Right lobe of liver (tissue), 6 donors: ENCODE measurements at places on chromosomes 11 and 22. TPM values are rescaled to one million over a fixed set of nuclear protein-coding genes. Genes with fewer than 3 reads are reported as not detected.

- peak; percentile 60 for DNase-seq
- peaks cover 6% of the 10 kb centered on the region for H3K4me1 ChIP-seq
- H3K4me3 ChIP-seq: no peak overlapping the region
- no peaks in the 10 kb centered on the region for H3K36me3 ChIP-seq
These were observed 5.0 kb downstream of the TP53I11 start for GRCh38 chr11:44945666-44946065.

GRCh38 chr22:33112580-33112979, 54.4 kb upstream of the SYN3 start:
- no peak overlapping the region for H3K4me3 ChIP-seq
- no peak overlapping the region for H3K27ac ChIP-seq
- no peaks in the 10 kb centered on the region for H3K27me3 ChIP-seq
- H3K36me3 ChIP-seq: no peaks in the 10 kb centered on the region
- DNase-seq: no peak
- H3K4me1 ChIP-seq: no peaks in the 10 kb centered on the region

- no peak overlapping the region for H3K4me3 ChIP-seq
- H3K27ac ChIP-seq: no peak overlapping the region
- no peaks in the 10 kb centered on the region for H3K27me3 ChIP-seq
- H3K36me3 ChIP-seq: no peaks in the 10 kb centered on the region
These were observed 17.0 kb downstream of the MOGAT2 start for GRCh38 chr11:75734491-75735180.

POU2AF1 gene
- 2.0 TPM for total RNA-seq

DNA sequence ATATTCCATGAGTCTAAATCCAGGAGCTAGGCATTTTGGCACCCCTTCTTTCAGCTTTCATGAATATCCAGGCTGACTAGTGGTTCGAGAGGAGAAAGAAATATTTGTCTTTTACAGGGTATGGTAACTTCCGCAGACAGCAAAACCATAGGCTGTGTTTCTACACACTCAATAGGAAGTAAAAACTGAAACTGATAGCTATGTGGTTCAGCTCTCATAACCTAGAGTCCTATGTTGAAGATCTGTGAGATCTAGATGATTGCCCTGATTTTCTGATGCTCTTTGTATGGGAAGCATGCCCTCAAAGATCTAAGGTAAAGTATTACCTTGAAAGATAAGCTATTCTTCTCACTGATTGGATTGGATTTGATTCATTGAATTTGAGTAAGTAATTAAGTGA, 118.3 kb downstream of the CD44 start:
- no peaks in the 10 kb centered on the region for H3K36me3 ChIP-seq
- no peaks in the 10 kb centered on the region for H3K27me3 ChIP-seq
- DNase-seq: no peak
- H3K4me1 ChIP-seq: no peaks in the 10 kb centered on the region
- no peak overlapping the region for H3K27ac ChIP-seq

INS gene
- not detected for total RNA-seq

TEX54 gene
- not detected for total RNA-seq

DNA sequence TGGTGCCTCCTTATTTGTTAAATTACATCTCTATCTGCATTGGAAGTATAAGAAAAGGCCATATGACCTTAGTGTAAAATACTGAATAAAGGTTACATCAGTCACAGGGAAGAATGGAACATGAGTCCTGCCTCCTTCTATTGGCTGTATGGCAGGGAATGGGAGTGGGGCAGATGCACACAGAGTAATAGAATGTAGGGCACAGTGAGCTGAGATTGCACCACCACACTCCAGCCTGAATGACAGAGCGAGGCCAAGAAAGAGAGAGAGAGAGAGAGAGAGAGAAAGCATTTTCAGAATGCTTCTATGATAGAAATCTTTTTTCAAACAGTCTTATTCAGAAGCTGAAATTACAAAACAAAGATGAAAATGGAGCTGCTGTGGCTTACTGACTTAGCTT, 58.8 kb downstream of the SLN start:
- no peak for DNase-seq
- H3K4me3 ChIP-seq: no peak overlapping the region
- H3K36me3 ChIP-seq: no peaks in the 10 kb centered on the region
- no peak overlapping the region for H3K27ac ChIP-seq
- no peaks in the 10 kb centered on the region for H3K4me1 ChIP-seq
- no peaks in the 10 kb centered on the region for H3K27me3 ChIP-seq

DNA sequence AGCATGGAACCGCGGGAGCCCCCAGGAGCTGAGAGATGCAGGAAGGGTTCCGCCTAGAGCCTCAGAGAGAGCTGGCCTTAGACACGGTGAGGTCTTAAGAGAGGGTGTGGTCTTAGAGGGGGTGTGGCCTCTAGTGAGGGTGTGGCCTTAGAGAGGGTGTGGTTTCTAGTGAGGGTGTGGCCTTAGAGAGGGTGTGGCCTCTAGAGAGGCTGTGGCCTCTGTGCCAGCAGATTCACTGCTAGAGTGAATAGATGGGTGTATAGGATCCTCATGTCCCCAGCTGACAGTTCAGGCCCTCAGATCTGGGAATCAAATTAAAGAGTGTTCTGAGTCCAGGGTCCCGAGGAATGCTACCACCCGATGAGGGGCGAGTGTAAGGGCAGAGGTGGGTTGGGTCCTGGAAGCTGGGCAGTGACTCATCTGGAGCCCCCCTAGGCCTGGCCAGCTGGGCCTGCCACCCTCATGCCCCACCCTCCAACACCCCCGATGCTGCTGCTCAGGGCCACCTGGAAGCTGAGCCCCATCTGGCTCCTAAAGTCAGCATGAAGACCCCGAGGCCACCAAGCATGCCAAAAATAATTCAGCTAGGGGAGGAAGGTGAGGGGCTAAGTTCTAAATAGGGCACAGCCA, 49.5 kb downstream of the IGF2 start:
- no peak overlapping the region for H3K27ac ChIP-seq
- DNase-seq: no peak
- peaks cover 20% of the 10 kb centered on the region for H3K4me1 ChIP-seq
- no peaks in the 10 kb centered on the region for H3K36me3 ChIP-seq

DNA sequence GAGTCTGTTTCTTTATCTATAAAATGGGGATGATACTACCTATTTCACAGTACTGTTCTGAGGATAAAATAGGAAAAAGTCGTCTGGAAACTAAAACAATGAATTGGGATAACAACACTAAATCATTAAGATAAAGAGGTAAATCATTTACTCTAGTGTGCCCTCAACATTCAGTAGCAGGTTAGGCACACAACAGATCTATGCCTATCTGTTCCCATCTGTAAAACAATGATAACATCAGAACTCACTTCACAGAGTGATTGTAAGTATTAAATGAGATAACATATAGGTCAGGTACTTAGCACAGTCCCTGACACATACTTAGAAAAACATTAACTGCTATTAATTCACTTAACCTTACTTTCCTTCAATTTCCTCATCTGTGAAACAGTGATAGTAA, 36.9 kb downstream of the PAK1 start:
- no peak for DNase-seq
- H3K36me3 ChIP-seq: no peaks in the 10 kb centered on the region
- no peak overlapping the region for H3K4me3 ChIP-seq
- no peaks in the 10 kb centered on the region for H3K27me3 ChIP-seq
- H3K27ac ChIP-seq: no peak overlapping the region
- H3K4me1 ChIP-seq: no peaks in the 10 kb centered on the region

- H3K27ac ChIP-seq: no peak overlapping the region
- no peaks in the 10 kb centered on the region for H3K36me3 ChIP-seq
- H3K4me1 ChIP-seq: no peaks in the 10 kb centered on the region
- DNase-seq: no peak
- H3K27me3 ChIP-seq: no peaks in the 10 kb centered on the region
These were observed 107.1 kb upstream of the TOP3B start for GRCh38 chr22:22089459-22090308.

- no peaks in the 10 kb centered on the region for H3K4me1 ChIP-seq
- H3K27ac ChIP-seq: no peak overlapping the region
- H3K36me3 ChIP-seq: no peaks in the 10 kb centered on the region
- H3K27me3 ChIP-seq: no peaks in the 10 kb centered on the region
- no peak overlapping the region for H3K4me3 ChIP-seq
- no peak for DNase-seq
These were observed 103.8 kb downstream of the MORC2 start for GRCh38 chr22:30864441-30865420.

DNA sequence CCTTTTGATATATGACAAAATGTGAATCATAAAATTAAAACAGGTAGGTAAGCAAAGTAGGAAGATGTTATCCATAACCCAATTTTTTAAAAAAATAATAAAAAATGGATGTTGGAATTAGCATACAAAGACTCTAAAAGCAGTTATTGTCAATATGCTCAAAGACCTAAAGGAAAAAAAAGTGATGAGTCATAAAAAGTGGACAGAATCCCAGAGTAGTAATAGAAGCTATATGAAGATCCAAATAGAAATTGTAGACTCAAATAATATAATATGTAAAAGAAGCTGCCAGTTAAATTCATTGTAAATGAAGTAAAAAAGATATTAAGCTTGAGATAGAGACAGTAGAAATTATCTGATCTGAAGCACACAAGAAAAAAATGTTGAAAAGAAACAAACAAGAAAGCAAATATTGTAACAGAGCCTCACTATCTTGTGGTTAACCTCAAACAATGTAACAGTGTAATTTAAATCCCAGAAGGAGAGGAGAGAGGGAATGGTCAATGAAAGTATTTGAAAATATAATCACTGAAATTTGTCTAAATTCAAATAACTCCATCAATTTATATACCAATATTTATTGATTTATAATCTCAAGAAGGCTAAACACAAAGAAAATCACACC, 773.4 kb upstream of the RAG2 start:
- H3K4me1 ChIP-seq: no peaks in the 10 kb centered on the region
- no peak overlapping the region for H3K27ac ChIP-seq

MAPK11 gene
- total RNA-seq: 2.9 TPM

DNA sequence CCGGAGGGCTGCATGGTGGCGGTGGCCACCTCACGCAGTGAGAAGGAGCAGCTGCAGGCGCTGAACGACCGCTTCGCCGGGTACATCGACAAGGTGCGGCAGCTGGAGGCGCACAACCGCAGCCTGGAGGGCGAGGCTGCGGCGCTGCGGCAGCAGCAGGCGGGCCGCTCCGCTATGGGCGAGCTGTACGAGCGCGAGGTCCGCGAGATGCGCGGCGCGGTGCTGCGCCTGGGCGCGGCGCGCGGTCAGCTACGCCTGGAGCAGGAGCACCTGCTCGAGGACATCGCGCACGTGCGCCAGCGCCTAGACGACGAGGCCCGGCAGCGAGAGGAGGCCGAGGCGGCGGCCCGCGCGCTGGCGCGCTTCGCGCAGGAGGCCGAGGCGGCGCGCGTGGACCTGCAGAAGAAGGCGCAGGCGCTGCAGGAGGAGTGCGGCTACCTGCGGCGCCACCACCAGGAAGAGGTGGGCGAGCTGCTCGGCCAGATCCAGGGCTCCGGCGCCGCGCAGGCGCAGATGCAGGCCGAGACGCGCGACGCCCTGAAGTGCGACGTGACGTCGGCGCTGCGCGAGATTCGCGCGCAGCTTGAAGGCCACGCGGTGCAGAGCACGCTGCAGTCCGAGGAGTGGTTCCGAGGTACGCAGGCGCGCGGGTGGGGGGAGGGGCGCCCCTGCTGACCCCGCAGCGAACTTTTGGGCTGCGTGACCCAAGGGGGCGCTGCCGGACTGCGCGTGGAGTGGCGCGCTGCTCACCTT, 670 bp downstream of the NEFH start:
- H3K27me3 ChIP-seq: peaks cover 4% of the 10 kb centered on the region
- H3K36me3 ChIP-seq: no peaks in the 10 kb centered on the region
- H3K4me1 ChIP-seq: no peaks in the 10 kb centered on the region
- DNase-seq: peak; percentile 34

CRYAB gene
- total RNA-seq: 5.1 TPM

DNA sequence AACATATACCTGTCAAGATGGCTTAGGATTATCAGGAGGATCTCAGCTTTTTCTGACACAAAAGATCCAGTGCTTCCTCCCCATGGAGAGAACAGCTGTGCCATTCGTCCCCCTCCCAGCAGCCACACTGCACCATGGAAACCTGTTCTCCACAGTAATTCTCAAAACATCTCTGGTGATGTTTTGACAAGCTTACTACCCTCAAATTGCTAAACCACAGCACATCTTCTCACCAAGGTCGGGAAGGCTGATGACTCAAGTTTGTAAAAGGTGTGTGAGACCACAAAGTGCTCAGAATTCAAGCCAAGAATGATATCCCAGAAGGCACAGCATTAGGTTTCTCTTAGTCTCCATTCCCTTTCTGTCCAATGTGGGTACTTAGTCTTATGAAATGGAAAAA, 3.9 kb upstream of the RAB38 start:
- H3K4me1 ChIP-seq: no peaks in the 10 kb centered on the region
- no peaks in the 10 kb centered on the region for H3K27me3 ChIP-seq
- H3K27ac ChIP-seq: no peak overlapping the region
- no peak for DNase-seq

TIMP3 gene
- total RNA-seq: 56.1 TPM

- no peak overlapping the region for H3K4me3 ChIP-seq
- H3K27me3 ChIP-seq: no peaks in the 10 kb centered on the region
- H3K36me3 ChIP-seq: no peaks in the 10 kb centered on the region
- H3K4me1 ChIP-seq: no peaks in the 10 kb centered on the region
- H3K27ac ChIP-seq: no peak overlapping the region
These were observed 18.7 kb downstream of the SSH3 start for GRCh38 chr11:67322049-67322448.

DNA sequence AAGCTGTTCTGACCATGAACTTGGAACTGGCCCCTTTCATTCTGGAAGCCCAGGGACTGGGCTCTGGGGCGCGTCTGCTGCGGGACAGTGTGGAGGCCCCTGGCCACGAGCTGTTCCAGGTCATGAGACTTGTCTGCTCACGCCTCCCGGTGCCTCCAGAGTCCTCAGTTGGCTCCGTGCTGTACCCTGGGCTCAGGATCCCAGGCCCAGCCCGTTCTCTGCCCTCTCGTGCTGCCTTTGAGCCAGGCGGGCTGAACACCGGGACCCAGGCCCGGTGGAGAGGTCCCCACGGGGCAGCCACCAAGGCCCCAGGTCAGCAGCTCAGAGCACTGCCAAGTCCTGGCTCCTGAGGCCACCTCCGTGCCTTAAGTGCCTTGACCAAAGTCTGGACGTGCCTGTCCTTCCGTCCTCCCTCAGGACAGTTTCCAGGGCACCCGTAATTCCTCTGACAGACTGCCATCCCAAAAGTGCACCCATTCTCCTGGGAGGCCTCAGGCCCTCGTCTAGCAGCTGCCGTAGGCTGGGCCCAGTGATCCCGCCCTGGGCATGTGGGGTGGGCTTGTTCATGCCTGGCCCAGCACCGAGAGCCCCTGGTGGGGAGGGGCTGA, 36.3 kb upstream of the PPARA start:
- no peak for DNase-seq
- peak overlapping the region; percentile 24 for H3K27ac ChIP-seq
- no peak overlapping the region for H3K4me3 ChIP-seq
